ENCODE measurements at places on chromosomes 7 and 10.

DNA sequence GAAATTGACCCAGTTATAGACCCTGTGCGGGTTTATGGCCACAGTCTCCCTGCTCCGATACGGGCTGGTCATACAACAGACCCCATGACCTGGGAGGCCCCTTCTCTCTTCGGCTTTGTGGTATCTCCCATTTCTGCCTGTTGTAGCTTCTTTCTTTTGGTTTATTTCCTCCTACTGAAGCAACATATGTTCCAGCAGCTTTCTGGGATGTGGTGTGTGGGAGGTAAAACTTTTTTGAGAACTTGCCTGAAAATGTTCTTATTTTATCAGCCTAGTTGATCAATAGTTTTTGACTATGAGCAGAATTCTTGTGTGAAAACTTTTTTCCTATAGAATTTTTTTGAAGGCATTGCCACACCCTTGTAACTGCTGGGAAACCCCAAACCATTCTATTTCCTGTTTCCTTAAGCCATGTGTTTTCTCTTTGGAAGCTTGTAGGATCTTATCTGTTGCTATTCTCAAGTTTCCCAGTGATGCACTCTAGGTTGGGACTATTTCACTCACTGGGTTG is 80.0 kb downstream of the DAGLB start:
- DNase-seq, result no peak

DNA sequence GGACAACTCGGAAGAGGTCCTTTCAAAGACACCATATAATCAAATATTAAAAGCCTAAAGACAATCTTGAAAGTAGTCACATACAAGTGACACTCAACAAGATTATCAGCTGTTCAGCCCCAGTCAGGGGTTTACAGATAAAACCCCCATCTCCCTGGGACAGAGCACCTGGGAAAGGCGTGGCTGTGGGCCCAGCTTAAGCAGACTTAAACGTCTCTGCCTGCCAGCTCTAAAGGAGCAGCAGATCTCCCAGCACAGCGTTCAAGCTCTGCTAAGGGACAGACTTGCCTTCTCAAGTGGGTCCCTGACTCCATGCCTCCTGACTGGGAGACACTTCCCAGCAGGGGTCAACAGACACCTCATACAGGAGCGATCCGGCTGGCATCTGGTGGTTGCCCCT is 18.0 kb downstream of the CDCA7L start:
- DNase-seq, result no peak

DNA sequence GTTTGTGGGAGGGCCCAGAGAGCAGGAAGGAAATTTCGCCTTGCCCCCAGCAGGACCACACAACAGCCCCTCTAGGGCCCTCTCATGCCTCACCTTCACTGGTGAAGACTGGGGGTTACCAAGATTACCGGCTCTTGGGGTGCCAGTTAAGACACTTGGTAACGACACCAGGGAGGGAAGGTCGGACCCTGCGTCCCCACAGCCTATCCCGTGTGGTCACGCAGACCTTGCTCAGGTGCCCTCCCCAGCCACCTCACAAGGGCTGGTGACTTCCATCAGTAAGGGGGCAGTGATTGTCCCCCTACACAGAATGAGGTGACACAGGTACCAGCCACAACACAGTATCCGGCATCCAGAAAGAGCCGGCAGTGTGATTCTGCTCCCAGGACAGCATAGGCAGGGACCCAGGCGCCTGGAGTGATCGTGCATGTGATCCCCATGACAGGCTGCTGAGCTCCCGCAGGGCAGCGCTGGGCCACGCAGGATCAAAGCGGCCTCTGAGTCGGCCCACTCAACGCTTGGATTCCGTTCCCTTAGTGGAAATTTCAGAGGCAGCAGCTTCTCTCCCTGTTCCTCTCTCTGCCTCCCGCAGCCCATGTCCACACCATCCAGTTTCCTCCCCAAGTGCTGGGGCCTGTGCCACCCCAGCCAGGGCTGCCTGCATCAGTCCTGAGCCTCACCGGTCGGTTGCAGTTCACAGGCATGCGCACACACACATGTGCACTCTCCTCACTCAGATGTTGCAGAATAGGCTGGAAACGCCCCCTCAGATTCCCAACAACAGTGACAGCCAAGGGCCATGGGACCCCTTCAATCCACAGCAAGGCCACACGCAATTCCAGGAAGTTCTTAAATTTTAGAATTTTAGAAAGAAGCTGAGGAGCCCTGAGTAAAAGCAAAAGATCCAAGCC is 35.8 kb downstream of the CAMK2B start:
- no peak for DNase-seq

- DNase-seq, result no peak
Observed at GRCh38 chr7:127287133-127287532, 34.4 kb upstream of the GRM8 start.

DNA sequence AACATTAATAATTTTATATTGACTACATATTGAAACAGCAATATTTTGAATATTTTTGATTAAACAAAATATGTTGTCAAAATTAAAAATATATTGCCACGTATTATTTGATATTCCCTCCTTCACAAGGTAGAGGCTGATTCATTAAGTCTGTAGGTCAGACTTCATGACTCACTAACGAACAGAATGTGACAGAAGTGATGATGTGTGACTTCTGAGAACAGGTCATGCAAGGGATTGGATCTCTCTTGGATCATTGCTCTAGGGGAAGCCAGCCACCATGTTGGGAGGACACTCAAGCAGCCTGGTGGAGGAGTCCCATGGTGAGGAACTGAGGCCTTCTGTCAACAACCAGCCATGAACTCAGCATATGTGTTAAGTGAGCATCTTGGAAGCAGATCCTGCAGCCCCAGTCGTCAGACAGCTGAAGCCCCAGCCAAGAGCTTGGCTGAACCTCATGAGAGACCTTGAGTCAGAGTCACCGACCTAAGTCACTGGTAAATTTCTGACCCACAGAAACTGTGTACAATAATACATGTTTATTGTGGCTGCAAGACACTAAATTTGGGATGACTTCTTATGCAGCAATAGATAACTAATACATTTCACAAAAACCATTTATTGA is 66.6 kb downstream of the HTR5A start:
- no peak for DNase-seq

DNA sequence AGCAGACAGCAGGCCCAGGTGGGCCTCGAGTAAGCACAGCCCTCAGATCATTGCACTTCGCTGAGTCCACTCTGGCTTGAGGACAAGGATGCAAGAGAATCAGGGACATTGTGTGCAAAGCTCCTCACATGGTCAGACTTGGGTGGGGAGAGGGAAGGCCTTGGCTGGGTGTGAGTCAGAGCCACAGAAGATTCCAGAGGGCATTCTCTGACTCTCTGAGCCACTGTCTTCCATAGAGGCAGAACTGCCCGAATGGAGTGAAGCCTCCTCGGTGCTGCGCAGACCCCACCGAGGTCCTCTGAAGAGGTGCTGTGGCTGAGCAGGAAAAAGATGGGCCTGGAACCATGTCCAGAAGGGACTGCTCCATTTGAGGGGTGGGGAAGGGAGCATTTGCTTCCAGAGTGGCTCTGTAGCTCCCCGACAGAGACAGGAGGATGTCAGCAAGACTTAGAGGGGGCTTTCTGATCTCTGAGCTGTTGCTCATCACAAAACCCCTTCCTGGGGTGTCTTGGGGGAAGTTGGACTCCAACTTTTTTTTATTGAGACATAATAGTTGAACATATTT is 120.8 kb downstream of the PTPN20 start:
- DNase-seq, result no peak

- no peak for DNase-seq
Observed at GRCh38 chr10:70163448-70163847, 6.9 kb downstream of the SAR1A start.

- peak; percentile 54 for DNase-seq
Observed at GRCh38 chr10:79286318-79286951, 60.8 kb upstream of the PPIF start.

GRCh38 chr10:43339136-43339535 is 32.3 kb upstream of the FXYD4 start:
- no peak for DNase-seq

GRCh38 chr7:2732388-2732787 is 44.4 kb downstream of the AMZ1 start:
- DNase-seq, result no peak

- no peak for DNase-seq
Observed at GRCh38 chr10:7306147-7306546, 104.7 kb downstream of the SFMBT2 start.

DNA sequence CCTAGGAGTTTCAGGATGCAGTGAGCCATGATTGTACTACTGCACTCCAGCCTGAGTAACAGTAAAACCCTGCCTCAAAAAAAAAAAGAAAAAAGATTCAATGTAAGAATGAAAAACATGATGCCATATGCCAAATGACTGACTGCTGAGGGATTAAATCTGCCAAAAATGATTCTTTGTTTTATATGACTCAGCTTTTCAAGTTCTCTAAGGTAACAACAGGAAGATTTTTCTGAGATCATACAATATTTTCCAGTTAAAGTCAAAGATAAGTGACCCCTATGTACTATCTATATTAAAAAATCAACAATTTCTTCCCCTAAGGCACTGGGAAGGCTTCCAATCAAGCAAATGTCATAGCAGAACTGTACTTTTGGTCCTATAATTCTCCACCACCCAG is 271.2 kb upstream of the IMMP2L start:
- DNase-seq, result no peak

DNA sequence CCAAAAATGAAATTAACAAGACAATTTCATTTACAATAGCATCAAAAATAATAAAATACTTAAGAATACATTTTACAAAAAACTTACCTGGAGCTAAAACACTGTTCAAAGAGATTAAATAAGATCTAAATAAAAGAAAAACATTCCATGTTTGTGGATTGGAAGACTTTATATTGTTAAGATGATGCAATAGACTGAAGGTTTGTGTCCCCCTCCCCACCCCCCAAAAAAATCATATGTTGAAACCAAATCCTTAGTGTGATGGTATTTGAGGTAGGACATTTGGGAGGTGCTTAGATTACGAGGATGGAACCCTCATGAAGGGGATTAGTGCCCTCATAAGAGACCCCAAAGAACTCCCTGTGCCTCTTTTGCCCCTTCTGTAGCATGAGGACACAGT is 117.6 kb downstream of the ZNF467 start:
- DNase-seq, result no peak

DNA sequence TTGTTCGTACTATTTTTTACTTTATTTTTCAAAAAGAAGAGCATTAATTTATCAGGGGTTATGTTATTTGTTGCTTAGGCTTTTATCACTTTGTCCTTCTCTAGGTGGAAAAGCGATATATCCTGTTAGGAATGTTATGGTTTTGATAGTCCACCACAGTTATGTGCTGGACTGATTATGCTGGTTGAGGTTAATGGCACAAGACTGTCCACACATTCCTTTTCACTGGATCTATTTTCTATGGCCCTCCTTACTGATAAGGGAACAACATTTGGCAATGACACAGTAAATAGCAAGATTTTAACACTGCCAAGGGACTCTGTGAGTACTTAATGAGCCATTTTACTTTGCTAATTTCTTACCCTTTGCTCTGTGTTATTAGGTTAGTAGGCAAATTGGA is 1212.3 kb downstream of the NXPH1 start:
- no peak for DNase-seq

GRCh38 chr10:114313866-114314265 is 74.8 kb downstream of the VWA2 start:
- no peak for DNase-seq

DNA sequence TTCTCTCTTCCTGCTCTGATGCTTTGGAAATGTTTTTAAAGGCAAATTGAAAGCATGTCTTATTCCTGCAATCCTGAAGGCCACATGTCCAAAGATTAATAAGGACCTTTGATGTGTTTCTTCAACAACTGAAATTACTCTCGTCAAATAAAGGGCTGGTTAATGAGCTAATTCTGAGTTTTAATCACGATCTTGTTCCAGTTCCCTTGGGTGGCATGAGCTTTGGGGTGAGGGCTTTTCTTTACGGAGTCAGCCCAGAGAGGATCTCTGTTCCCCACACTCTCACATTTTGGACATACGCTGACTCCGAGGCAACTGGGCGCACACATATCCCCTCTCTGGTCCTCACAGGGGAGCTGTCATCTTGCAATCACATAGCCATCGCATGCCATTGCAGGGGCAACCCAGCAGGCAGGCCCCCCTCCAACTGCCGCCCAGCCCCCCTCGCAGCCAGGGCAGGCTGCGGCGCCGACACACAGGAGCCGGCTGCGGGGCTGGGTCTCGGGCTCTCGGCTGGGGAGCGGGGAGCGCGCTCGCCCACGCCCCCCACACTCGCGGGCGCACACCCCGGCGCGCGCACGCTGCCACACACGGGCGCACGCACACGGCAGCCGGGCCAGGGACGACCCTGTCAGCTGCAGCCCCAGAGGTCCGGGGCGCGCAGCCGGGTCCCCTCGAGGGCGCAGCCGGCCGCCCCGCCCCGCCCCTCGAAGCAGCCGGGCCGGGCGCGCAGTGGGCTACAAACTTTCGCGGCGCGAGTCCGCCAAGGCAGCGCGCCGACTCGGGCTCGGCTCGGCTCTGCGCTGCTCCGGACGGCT is at the start of gene GDF10:
Gene GDF10 (plus strand): TSS at position 587 of the 818 bp plus-strand sequence. CDS start 455 bp downstream, outside the sequence.
- no peak for DNase-seq

DNA sequence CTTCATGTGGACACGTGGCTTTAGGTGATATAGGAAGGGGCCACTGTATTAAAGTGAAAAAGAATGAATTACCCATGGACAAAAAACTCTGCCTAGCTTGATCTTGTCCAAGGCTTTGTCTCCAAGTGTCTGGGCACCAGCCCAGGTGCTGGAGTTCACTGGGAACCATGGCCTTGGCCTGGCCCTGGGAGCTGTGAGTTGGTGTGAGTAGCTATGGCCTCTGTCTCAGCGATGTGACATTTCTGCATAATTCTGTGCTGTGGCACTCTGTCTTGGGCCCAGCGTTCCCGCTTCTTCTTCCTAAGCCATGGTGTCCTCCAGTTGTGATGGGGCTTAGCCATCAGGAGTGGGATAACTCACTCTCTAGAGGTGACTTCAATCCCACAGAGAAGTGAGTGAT is 119.0 kb upstream of the PPP2R2D start:
- DNase-seq, result no peak

DNA sequence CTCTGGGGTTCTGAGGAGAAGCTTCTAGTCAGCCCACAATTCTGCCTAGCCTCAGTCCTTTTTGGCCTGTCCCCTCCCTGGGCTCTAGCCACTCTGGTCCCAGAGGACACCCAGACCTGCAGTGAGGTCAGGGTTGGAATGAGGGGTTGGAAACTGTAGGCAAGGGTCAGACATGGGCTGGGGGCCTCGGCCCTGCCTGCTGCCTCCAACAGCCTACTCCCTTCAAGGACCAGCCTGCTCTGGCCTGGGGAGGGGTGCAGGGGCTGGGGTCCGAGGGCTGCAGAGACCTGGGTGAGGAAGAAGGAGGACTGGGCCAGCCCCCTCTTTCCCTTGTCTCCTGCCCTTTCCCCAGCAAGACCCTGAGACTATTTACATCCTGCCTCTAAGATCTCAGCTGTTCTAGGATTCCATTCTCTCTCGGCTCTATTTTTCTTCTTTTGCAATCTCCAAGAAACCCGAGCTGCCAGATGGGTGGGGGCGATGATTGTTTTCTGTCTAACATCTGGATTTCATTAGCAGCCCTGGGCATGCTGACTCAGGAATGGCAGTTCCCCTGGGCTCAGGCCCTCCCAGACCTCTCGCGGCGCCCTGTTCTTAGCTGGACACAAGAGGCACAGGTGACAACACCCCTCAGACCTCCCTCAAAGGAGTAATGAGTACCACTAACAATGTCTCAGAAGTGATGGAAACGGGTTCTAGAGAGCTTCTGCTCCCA is 23.1 kb downstream of the ZCCHC24 start:
- no peak for DNase-seq
